Peyer's patch (tissue), 4 donors: ENCODE measurements at places on chromosomes 12 and 14.

- DNase-seq = peak; percentile 55
- H3K4me3 ChIP-seq = no peak overlapping the region
- no peaks in the 10 kb centered on the region for H3K27me3 ChIP-seq
- H3K27ac ChIP-seq = no peak overlapping the region
Measured at GRCh38 chr14:106417224-106418049, 891.1 kb downstream of the TMEM121 start.

DNA sequence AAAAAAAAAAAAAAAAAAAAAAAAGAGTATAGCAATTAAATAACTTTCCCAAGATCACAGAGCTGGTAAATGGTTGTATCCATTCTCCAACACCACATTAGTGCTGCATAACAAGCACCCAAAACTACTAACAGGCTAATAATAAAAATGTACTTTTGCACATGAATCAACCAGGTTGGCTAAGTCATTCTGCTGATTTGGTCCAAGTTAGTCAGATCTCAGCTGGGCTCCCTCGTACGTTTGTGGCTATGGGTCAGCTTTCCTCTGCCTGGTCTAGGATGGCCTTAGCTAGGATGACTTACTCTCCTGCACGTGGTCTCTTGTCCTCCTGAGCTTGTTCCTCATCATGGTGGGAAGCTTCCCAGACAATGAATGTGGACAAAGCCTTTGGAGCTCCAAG, 7.9 kb upstream of the PLEKHG6 start:
- H3K27ac ChIP-seq = no peak overlapping the region
- no peaks in the 10 kb centered on the region for H3K27me3 ChIP-seq
- no peak for DNase-seq
- H3K4me1 ChIP-seq = peaks cover 10% of the 10 kb centered on the region

- no peaks in the 10 kb centered on the region for H3K4me1 ChIP-seq
- no peak overlapping the region for H3K27ac ChIP-seq
- no peaks in the 10 kb centered on the region for H3K36me3 ChIP-seq
- H3K4me3 ChIP-seq = no peak overlapping the region
Measured at GRCh38 chr14:90602088-90602687, 205.4 kb downstream of the CALM1 start.

DNA sequence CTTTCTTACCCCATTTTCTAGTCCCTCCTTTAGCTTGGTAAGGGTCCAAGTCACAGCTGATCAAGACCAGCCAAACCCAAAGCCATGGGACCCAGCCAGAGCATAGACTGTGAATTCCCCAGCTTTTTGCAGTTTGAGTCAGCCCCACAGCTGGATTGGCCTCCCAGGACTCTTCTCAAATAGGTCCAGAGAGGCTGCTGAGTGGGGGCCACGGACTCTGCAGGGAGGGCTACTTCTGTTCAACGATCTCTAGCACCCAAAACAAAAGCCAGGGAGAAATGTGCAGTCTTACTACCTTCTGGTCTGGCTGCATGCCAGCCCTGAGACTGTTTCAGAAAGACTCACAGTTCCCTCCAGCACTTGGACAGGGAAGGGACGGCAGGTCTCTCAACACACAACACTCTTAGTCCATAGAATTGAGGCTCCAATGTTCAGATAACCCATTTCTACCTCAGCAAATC, 1.6 kb downstream of the VDR start:
- H3K36me3 ChIP-seq = no peaks in the 10 kb centered on the region
- no peaks in the 10 kb centered on the region for H3K27me3 ChIP-seq
- peak overlapping the region; percentile 51 for H3K4me3 ChIP-seq
- peak; percentile 62 for DNase-seq
- peaks cover 36% of the 10 kb centered on the region for H3K4me1 ChIP-seq
- H3K27ac ChIP-seq = peak overlapping the region; percentile 84

DNA sequence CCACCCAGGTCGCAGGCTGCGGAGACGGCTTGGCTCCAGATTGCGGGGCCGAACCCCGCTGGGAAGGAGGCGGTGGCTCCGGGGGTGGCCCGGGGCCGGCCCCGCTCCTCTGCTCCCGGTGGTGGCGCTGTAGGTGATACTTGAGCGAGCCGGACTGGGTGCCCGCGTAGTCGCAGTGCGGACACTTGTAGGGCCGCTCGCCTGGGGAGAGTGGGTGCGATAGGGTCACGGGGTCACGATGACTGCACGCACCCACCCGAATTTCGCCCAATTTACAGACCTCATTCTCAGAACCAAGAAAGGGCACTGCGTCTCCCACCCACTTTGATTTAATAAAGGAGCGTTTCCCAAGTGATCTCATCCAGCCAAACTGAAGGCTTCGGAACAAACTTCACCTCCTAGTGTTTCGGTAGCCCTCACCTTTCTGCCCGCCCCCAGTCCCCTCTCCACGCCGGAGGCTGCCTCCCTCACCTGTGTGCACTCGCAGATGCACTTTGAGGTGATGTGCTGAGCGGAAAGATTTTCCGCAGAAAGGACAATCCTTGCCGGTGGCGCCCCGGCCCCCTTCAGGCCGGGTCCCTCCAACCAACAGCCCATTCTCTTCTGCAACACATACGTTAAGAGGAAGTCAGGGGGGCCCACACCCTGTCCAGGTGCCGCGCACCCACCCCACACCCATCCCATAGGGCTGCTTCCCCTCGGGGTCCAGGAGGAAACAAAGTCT, 7.4 kb downstream of the ZNF219 start:
- no peak overlapping the region for H3K4me3 ChIP-seq
- H3K36me3 ChIP-seq = peaks cover 39% of the 10 kb centered on the region
- no peaks in the 10 kb centered on the region for H3K27me3 ChIP-seq
- H3K4me1 ChIP-seq = no peaks in the 10 kb centered on the region
- no peak overlapping the region for H3K27ac ChIP-seq
- DNase-seq = no peak

GRCh38 chr12:100672075-100672592, 98.7 kb downstream of the GAS2L3 start:
- DNase-seq = no peak
- no peaks in the 10 kb centered on the region for H3K27me3 ChIP-seq
- H3K4me1 ChIP-seq = no peaks in the 10 kb centered on the region
- H3K27ac ChIP-seq = no peak overlapping the region

- no peaks in the 10 kb centered on the region for H3K27me3 ChIP-seq
- H3K36me3 ChIP-seq = no peaks in the 10 kb centered on the region
- H3K27ac ChIP-seq = no peak overlapping the region
- H3K4me3 ChIP-seq = no peak overlapping the region
- H3K4me1 ChIP-seq = no peaks in the 10 kb centered on the region
Measured at GRCh38 chr12:22702690-22703089, 77.7 kb downstream of the ETNK1 start.

GRCh38 chr12:47488888-47489287, 216.9 kb downstream of the RPAP3 start:
- DNase-seq = no peak
- no peak overlapping the region for H3K27ac ChIP-seq
- no peak overlapping the region for H3K4me3 ChIP-seq
- no peaks in the 10 kb centered on the region for H3K36me3 ChIP-seq

GRCh38 chr14:104547310-104547997, 32.1 kb upstream of the C14orf180 start:
- H3K4me3 ChIP-seq = no peak overlapping the region
- H3K4me1 ChIP-seq = no peaks in the 10 kb centered on the region
- H3K27me3 ChIP-seq = no peaks in the 10 kb centered on the region
- peak; percentile 26 for DNase-seq
- H3K27ac ChIP-seq = no peak overlapping the region
- H3K36me3 ChIP-seq = no peaks in the 10 kb centered on the region

- no peak for DNase-seq
- no peaks in the 10 kb centered on the region for H3K36me3 ChIP-seq
- H3K4me1 ChIP-seq = no peaks in the 10 kb centered on the region
- peak overlapping the region; percentile 72 for H3K27ac ChIP-seq
- no peak overlapping the region for H3K4me3 ChIP-seq
Measured at GRCh38 chr14:67622675-67623074, 3.0 kb downstream of the ARG2 start.

- no peak overlapping the region for H3K4me3 ChIP-seq
- H3K36me3 ChIP-seq = no peaks in the 10 kb centered on the region
- H3K27me3 ChIP-seq = no peaks in the 10 kb centered on the region
- no peaks in the 10 kb centered on the region for H3K4me1 ChIP-seq
- no peak for DNase-seq
Measured at GRCh38 chr12:65612440-65612839, 211.8 kb upstream of the HMGA2 start.

- H3K4me3 ChIP-seq = no peak overlapping the region
- no peaks in the 10 kb centered on the region for H3K27me3 ChIP-seq
- H3K36me3 ChIP-seq = no peaks in the 10 kb centered on the region
- DNase-seq = no peak
- peaks cover 9% of the 10 kb centered on the region for H3K4me1 ChIP-seq
Measured at GRCh38 chr12:93901739-93902138, 224.6 kb downstream of the CRADD start.

- no peak for DNase-seq
- no peak overlapping the region for H3K4me3 ChIP-seq
- no peaks in the 10 kb centered on the region for H3K4me1 ChIP-seq
- H3K27ac ChIP-seq = no peak overlapping the region
Measured at GRCh38 chr14:25121337-25122129, 71.6 kb upstream of the STXBP6 start.
